Stimulated activated CD4-positive, alpha-beta T cell treated with anti-CD3 and anti-CD28 coated beads, Interleukin-12 subunit alpha, Interleukin-12 subunit beta, amount 100 ng/mL, for 48 hours (primary cell): ENCODE measurements at places on chromosomes 4 and X.

GRCh38 chr4:44801384-44801783 is 75.0 kb upstream of the GNPDA2 start:
- no peak for DNase-seq

GRCh38 chr4:19455196-19455595 is 796.5 kb upstream of the SLIT2 start:
- no peak for DNase-seq

DNA sequence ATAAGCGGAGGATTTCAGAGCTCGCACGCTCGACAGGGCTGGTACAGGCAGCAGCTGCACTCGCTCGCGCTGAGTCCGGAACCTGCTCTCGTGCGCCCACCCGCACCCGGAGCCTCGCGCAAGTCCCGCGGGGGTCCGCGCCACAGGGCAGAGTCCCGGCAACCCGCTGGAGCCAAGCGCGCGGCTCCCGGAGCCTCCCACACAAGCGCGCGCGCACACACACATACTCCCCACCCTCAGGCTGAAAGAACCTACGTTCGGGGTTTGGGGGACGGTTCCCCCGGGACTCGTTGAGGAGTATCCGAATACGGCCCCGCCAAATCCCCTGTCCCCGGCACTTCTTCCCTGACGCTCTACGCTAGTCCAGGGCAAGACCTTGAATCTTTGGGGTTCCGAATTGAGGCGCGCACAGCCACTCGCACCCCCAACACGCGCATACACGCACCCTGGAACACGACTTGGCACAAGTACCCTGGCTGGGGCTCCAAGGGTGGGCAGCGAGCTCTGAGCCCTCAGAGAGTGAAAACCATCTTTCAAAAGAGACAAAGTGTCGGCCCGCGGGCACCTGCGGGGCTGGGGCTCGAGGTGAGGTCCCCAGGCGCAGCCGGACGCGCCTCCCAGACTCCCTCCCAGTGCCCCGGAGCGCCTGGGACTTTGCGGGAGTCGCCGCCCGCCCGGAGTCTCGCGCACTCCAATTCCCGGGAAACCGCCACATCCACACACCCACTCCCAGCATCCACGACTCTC is 952 bp downstream of the ANOS1 start:
- DNase-seq = no peak

DNA sequence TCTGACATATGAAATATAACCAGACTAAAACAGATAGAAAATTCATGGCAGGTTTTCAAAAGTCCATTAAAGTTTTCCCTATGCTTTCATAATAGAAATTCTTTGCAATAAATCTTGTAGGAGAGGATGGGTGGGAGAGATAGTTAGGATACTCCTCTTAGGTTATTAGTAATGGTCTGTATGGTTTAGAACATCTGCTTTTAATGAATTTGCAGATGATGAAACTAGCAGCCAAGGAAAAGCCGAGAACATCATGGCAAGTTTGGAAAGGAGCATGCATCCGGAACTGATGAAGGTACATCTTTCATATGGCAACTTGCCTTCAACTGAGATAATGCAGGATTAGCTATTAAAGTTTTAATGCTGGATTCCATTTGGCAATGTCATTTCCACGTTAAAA is 70.7 kb downstream of the DOCK11 start:
- DNase-seq = no peak

GRCh38 chr4:56914336-56914735 is 6.6 kb downstream of the REST start:
- no peak for DNase-seq

DNA sequence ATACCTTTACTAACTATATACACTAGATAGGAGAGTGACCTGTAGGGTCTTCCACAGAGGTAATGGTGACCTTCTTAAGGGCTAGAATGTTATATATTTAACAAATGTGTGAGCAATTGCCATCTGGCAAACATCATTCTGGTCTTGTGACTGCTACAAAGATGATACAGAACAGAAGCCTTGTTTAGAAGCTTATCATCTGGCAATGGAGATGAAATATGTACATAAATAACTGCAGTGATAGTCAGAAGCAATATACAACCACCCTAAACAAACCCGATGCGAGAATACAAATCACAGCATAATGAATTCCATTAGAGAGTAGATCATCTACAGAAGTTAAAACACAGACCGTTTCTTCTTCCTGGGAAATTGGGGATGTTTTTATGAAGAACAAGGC is 952.7 kb upstream of the SLIT2 start:
- no peak for DNase-seq

DNA sequence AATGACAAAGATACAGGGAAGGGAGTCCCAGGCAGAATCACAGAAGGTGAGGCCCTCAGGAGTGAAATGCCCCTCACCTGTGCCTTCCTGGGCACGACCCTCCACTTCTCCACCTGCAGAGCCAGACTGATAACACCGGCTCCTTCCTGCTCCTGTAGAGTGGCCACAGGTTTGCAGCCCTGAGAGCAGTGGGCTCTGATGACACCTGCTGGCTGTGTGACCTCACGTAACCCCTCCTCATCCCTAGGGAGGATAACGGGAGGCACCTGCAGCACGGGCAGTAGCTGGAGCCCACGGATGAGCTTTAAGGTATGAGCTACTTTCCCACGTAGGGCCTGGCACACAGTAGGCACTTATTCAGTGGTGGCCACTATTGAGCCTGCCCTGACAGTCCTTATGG is 25.5 kb upstream of the MAN2B2 start:
- no peak for DNase-seq

DNA sequence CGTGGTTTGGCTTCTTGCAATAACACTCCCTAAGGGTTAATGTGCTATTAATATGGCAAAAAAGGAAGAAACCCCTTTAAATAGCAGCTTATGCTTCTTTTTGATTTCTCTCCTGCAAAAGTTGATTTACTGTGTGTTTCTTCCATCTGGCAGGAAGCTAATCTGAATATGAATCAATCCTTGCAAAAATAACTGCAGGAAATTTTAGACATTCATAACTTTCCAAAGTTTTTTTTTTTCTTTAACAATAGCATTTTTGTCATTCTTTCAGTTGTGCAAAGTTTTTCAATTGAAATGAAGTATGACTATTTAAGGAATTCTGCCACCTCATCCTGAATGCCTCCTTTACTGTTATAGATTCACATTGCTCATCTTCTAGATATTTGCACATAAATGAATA is 115.6 kb downstream of the SPANXA1 start:
- no peak for DNase-seq
